ENCODE measurements at places on chromosomes 1 and 21. TPM values are rescaled to one million over a fixed set of nuclear protein-coding genes. Genes with fewer than 3 reads are reported as not detected.

GRCh38 chr21:34935452-34935851, 113.7 kb downstream of the RUNX1 start:
- DNase-seq: no peak

GRCh38 chr1:11648732-11649158, 5.5 kb downstream of the FBXO2 start:
- DNase-seq: no peak

- no peak for DNase-seq
Observed at GRCh38 chr1:113278371-113278770, 111.9 kb upstream of the MAGI3 start.

GRCh38 chr21:24208562-24209260, 1398.6 kb downstream of the MRPL39 start:
- DNase-seq: peak; percentile 12

DNA sequence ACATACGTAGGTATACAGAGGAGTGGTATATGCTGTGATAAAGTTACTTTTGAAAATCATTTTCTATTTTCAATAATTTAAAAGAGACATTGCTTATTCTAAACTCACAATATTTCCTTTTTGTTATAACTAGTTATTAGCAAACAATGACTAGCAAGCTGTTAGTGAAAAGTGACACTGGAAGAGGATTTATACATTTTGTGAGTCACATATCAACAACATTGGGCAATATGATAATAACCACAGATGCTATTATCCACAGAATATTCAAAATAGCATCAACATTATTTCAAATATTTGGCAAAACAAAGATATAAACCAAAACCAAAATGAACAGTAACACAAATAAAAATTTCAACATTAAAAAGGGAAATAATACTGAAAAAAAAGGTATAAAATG, 104.0 kb upstream of the HP1BP3 start:
- no peak for DNase-seq

- no peak for DNase-seq
Observed at GRCh38 chr1:71222668-71223067, 141.8 kb upstream of the ZRANB2 start.

DNA sequence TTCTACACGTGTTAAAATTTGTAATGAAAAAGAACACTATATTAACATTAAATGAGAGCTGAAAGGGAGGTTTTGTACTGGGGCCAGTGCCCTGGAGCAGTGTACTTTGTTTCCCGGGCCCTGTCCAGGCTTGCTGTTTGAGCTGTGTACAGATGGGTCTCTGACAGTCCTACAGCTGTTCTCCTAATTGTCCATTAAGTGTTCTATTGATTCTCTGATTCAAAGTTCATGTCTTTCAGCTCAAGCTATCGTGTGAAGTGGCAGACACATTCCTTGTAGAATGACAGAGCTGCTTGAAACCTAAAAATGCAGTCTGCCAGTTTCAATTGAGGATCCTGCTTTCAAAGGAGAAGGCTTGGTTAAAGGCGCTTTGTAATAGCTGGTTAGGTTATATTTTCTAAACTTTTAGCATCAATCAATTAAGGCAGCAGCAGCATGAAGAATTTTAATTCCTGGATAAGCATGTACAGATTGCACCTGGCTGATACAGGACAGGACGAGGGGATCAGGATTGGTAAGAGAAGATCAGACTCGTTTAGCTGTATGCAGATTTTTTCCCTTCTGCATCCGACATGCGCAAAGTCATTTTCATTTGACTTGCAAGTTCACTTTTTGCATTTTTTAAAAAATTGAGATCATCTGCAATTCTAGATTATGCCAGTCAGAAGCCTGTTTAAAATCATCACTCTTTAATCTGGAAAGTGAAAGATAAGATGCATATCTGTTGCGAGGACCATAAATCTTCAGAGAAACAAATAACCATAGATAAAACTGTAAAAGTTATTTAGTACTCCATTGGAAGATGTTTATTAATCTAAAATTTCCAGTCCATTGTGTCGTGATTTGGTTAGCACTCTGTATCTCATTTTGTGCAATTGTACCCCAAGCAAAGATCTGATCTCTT, 98.5 kb downstream of the ATG4C start:
- DNase-seq: peak; percentile 63

GRCh38 chr21:38134084-38134873, 122.5 kb upstream of the KCNJ15 start:
- no peak for DNase-seq

DNA sequence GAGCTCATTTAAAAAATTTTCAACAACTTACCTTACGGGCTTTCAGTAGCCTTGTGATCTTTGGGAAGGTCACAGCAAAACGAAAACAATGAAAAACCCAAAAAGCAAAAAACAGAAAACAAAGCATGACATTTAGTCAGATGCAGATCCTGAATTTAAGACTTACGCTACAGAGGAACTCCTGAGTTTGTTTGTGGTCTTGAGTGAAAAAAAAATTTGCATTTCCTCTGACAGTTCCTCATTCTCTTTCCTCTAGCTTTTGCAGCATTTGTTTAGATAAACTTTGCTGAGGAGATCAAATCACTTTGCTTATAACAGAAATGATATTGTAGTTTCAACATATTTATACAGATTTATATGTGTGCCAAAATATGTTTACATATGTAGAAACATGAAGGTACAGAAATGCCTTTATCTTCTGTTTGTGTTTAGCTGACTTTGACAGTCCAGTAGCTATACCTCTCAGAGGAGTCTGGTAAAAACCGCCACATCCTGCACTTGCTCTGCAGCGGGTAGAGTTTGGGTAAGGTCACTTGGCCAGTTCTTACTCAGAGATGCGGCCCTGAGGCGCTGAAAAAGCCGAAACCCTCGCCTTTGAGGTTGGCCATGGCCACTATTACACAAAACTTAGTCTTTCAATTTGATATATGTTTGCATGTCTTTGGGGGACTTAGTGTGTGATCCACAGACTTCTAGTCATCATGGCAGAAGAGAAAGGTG, 142.5 kb downstream of the TNR start:
- no peak for DNase-seq

GRCh38 chr1:203763505-203763904, 1.5 kb upstream of the LAX1 start:
- DNase-seq: no peak

DNA sequence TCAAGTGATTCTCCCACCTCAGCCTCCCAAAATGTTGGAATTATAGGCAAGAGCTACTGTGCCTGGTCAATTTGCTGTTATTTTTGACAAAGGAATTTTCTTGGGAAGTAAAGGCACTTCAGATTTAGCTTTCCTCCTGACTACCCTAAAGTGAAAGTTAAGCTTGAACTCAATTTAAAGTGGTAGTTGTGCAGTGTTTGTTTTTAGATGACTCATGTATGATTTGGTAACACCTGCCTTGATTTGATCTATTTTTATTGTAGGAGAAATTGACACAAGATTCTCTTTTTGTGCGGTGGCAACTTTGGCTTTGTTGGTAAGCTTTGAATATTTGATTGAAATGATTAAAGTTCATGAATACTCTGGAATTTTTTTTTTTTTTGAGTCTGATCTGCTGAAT, 5.0 kb downstream of the RABGGTB start:
- no peak for DNase-seq

DNA sequence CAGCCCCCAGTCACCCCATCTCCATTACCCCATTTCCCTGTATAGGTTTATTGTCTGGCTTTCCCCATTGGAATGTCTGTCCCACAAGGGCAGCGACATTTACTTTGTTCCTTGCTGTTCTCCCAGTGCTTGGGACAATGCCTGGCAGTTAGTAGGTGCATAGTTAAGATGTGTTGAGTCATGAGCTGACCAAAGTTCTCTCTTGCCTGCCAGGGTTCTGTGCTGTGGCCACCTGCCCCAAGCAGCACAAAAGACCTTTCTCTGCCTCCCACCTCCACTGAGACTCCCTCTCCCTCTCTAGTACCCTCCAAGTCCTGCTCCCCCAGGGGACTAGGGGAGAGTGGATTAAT, 40.0 kb downstream of the TMCO4 start:
- no peak for DNase-seq

GRCh38 chr1:110916669-110917306, 43.8 kb downstream of the CD53 start:
- DNase-seq: no peak

- DNase-seq: no peak
Observed at GRCh38 chr1:183178545-183178944, 7.5 kb upstream of the LAMC2 start.

GRCh38 chr1:22207511-22208267, 64.8 kb upstream of the WNT4 start:
- DNase-seq: peak; percentile 30

DNA sequence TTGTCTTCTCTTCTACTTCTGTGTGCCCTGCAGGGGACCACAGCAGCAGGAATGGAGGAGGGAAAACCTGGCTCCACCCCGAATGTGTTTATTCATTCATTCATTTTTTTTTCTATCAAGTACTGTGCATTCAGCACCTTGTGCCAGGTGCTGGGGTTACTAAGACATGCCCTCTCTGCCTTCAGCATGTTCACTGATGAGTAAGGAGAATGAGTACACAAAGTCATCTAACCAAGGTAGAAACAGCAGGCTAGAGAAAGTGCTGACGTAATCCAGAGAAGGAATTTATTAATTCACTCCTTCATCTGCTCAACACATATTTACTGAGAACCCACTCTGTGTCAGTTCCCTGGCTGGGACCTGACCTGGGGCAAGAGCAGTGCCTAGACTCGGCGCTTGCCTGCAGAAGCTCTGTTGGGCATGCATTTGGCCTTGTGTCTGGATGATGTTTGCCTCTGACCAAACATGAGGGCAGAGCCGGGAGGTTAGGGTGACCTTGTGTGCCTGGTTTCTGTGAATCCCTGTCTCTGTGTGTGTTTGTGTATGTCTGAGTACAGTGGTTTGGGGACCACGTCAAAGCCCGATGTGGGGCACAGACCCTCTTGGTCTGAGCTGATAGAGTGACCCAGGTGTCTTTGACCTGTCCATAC, 3.3 kb upstream of the MYOG start:
- no peak for DNase-seq

DNA sequence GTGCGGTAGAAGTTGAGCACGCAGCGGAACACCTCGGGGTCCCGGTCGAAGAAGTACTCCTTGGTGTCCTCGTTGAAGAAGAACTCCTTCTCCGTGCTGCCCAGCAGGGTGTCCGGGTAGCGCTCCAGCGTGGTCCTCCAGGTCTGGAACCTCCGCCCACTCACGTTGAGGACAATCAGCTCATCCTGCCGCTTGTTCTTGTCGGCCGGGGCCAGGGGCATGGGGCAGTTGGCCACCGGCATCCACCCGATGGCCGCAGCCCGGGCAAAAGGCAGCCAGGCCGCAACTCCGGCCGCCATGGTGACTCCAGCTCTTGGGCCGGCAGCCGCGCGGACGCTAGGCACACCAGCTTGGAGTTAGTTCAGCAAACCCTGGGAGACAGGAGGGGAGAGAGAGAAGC, 7.0 kb downstream of the KCND3 start:
- no peak for DNase-seq

GRCh38 chr1:72954943-72955342, 672.6 kb upstream of the NEGR1 start:
- no peak for DNase-seq

DNA sequence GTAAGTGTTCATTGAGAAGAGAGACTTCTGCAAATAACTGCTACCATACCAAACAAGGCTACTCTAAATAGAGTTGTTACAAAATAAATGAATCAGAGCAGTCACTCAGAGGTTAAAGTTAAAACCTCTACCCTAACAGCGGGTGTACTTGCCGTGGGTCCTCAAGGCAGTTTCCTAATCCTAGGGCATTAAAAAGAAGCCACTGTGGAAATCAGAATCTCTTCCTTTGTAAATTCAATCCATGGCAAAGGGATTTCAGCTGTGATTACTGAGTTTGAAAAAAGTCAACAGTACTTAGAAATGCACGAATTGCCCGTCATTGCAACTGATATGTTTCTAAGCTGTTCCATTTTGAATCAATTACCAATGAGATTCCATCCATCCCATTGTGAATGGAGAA, 13.5 kb downstream of the TBX15 start:
- no peak for DNase-seq

GRCh38 chr1:189859385-189859977, 618.2 kb downstream of the BRINP3 start:
- peak; percentile 60 for DNase-seq

Gene DENND2D
- total RNA-seq: not detected

Gene DDR2
- 4.4 TPM for total RNA-seq

Gene KCNE1
- 1.6 TPM for total RNA-seq

Gene GJB3
- total RNA-seq: not detected

Gene KIFAP3
- 61.6 TPM for total RNA-seq

Gene HEATR1
- total RNA-seq: 31.7 TPM

Gene SRM
- 79.4 TPM for total RNA-seq

Gene PCBP3
- 72.7 TPM for total RNA-seq

Gene ELF3
- total RNA-seq: 0.96 TPM

Gene MFSD2A
- total RNA-seq: 5.6 TPM

Gene NCF2
- not detected for total RNA-seq

Gene KIF21B
- 51.1 TPM for total RNA-seq

Gene BRDT
- total RNA-seq: not detected
